ENCODE measurements at places on chromosomes 16 and 17. TPM values are rescaled to one million over a fixed set of nuclear protein-coding genes. Genes with fewer than 3 reads are reported as not detected.

The GUCY2D gene
- not detected for polyA plus RNA-seq

The MED13 gene
- polyA plus RNA-seq, result 6.3 TPM

GRCh38 chr17:751269-752001, 629 bp downstream of the GEMIN4 start:
- peaks cover 18% of the 10 kb centered on the region for H3K4me1 ChIP-seq
- peaks cover 17% of the 10 kb centered on the region for H3K36me3 ChIP-seq
- peak overlapping the region; percentile 84 for H3K4me3 ChIP-seq
- DNase-seq, result peak; percentile 51
- peak overlapping the region; percentile 62 for H3K27ac ChIP-seq

DNA sequence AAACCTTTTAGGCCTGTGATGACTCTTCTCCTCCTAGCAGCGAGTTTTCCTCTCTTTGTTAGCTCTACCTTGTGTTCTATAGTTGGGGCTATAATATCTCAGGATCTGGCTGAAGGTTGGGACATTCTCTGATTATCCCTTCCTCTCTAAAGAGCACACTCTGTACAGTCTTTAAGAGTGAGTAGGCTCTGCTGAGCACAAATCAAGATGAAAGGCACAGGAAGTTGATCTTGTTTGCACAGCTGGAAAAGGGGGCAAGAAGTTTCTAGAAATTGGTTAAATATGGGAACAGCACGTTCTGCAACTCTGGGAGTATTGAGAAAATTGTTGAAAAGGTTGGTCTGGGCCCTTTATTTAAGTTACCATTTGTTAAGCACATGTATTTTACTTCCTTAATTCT, 240.9 kb downstream of the CDH11 start:
- H3K4me1 ChIP-seq, result no peaks in the 10 kb centered on the region
- no peak overlapping the region for H3K27ac ChIP-seq
- H3K27me3 ChIP-seq, result no peaks in the 10 kb centered on the region

GRCh38 chr17:33266116-33266515, 27.0 kb downstream of the ASIC2 start:
- no peak overlapping the region for H3K27ac ChIP-seq
- no peaks in the 10 kb centered on the region for H3K36me3 ChIP-seq
- no peak overlapping the region for H3K4me3 ChIP-seq
- peaks cover 20% of the 10 kb centered on the region for H3K4me1 ChIP-seq
- H3K27me3 ChIP-seq, result no peaks in the 10 kb centered on the region

- H3K4me3 ChIP-seq, result no peak overlapping the region
- no peak overlapping the region for H3K27ac ChIP-seq
- no peaks in the 10 kb centered on the region for H3K27me3 ChIP-seq
- peaks cover 83% of the 10 kb centered on the region for H3K36me3 ChIP-seq
These were observed 29.7 kb downstream of the MBTPS1 start for GRCh38 chr16:84087001-84087400.
